IPS DF 19.7 (cell line): ENCODE measurements at places on chromosomes 6 and 20.
A peak's percentile ranks its signal among the peaks of the same experiment; 100 is the strongest.

- DNase-seq: peak; percentile 52
Observed at GRCh38 chr20:53157443-53158408, 185.6 kb downstream of the TSHZ2 start.

DNA sequence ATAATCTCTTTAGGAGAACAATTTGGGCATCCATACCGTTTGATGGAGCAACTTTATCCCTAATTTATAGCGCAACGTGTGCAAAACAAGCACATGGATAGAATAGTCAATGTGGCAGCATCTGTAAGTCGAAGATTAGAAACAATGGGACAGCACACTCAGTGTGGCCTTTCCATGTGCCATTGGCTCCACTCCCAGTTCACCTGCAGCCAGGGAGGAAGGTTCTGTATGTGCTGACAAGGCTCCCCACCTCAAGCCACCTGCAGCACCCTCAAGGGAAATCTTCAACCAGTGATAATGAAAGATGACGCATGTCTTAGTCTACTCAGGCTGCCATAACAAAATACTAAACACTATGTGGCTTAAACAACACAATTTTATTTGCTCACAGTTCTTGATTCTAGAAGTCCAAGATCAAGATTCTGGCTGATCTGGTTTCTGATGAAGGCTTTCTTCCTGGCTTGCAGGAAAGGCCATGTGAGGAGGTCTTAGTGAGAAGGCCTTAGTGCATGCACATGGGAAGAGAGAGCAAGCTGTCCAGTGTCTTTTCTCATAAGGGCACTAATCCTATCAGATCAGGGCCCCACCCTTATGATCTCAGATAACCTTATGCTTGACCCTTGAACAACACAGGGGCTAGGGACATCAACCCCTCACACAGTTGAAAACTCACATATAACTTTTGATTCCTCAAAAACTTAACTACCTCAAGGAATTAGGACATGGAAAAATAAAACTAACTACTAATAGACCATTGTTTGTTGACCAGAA is 34.9 kb upstream of the SHLD1 start:
- DNase-seq: no peak

- no peak for DNase-seq
Observed at GRCh38 chr6:144804246-144804790, 519.2 kb downstream of the UTRN start.

- no peak for DNase-seq
Observed at GRCh38 chr6:57221936-57222742, at the start of gene RAB23. TSS of gene RAB23 (minus strand) at chr6:57222307. CDS start at chr6:57210380, 11,927 bp downstream.

DNA sequence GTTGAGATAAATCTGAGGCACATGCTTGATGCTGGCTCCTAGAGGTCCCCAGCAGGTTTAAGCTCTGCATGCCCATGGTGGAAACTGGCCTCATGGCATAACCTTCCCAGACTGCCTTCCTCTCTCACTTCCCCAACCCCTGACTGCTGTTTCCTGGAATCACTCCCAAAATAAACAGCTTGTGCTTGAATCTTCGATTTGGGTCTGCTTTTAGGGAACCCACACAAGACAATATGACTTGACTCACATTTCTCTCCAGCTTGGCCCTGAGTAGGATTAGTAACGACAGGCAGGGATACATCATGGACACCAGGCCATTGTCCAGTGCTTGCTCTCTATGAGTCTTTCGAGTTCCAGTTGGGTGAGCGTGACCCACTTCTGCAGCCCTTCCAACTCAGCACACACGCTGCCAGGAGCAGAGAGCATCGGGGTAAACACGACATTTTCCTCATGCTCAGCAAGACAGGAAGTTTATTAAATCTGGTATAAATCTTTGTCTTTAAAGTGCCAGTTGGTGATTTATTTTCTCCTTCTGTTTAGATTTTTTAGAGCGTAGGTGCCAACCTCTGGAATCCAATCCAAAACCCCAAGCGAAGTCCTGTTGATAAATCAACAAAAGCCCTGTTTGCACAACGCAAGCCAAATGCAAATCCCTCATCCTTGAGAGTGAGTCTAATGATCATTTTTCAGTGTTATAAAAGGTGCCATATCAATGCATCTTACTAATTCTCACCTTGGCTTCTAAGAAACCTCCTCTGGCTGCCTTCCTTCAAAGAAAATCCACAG is 135.0 kb downstream of the FOXA2 start:
- DNase-seq: no peak
